Mesendoderm (in vitro differentiated cells): ENCODE measurements at places on chromosomes 11 and 22.

DNA sequence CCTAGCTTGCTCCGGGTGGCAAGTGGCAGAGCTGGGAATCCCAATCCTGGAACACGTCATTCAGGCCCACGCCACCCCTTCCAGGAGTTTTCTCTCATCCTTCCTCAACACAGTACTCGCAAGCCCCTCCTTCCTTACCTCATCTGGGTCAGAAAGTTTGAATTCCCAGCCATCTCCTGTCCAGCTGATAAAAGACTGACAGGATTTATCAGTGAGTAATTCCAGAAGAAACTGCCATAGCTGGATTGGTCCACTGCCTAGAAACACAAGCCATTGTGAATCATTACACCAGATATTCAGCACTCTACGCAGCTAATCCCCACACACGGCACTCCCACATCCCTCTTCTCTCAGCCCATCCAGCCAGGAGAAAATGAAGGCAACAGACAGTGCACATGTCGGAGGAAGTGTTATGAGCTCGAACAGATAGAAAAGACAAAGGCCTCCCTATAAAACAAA lies 124.0 kb downstream of the ETS1 start:
- DNase-seq = peak; percentile 85

DNA sequence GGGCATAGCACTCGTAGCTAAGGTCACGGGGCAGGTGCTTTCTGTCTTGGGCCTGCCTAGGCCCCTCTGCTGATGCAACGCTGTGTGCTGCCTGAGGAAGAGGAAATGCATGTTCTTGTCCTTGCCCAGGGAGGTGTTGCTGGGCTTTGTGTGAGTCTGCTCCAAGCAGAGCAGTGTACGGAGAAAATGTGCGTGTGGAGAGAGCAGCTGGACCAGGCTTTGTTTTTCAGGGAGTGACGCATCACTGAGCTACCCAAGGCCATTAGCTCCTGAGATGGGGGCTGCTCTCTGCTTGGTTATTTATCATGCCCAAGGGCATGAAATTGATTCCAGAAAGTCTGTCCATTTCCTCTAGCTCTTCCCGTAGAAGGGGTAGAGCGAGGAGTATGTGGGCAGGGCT lies 82.9 kb upstream of the THY1 start:
- DNase-seq = no peak

GRCh38 chr11:32032478-32032877 lies 58.4 kb upstream of the RCN1 start:
- no peak for DNase-seq

- peak; percentile 36 for DNase-seq
Observed at GRCh38 chr11:61021661-61022212, 50.3 kb downstream of the CD6 start.

GRCh38 chr11:80350541-80350940 lies 909.7 kb upstream of the TENM4 start:
- DNase-seq = no peak

DNA sequence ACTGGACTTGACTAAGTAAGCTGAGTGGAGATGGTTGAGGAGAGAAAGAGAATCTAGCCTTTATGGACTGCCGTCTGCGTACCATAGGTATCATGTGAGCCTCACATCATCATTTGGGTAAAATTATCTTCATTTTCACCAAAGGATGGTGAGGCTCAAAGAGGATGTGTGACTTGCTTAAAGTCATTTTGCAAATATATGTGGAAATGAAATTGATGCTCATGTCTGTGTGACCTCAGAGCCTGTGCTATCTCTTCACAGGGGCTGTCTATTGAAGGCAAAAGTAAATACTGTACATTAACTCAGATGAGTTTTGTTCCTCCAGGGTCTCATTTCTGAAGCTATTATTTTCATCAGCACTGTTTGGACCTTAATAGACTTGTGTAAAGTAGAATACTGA lies 83.3 kb upstream of the ALKBH3 start:
- DNase-seq = no peak

DNA sequence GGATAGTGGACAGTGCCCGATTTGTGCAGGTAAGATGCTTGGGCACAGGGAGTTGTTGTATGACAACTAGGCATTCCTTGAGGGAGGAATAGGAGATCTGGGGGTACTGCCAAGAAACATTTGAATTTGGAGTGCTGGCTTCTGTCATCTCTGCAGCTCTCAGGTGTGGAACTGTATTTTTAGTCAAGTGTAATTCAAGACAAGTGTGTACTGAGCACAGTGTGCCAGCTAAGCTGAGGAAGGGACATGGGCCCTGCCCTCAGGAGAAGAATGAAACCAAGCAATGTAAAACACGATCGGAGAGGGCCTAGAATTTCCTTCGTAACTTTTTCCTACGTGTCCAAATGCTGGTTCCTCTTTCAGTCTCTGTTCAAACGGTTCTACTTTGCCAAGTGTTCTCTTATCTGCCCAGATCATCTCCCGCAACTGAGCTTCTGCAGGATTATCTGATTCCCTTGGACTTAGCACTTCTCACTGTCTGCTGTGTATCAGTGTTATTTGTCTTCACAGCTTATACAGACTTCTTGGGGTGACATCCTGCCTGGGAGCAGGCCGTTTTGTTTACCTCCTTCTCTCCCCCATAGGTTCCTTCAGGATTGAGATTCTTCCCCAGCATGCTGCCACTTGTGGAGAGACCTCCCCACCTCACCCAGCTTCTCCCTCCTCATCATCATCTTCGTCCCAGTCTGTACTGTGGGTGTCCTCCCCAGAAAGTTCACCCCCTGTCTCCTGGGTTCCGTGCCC lies 27.6 kb downstream of the ART5 start:
- DNase-seq = peak; percentile 66

GRCh38 chr11:1639666-1640065 lies 10.1 kb downstream of the KRTAP5-5 start:
- no peak for DNase-seq

DNA sequence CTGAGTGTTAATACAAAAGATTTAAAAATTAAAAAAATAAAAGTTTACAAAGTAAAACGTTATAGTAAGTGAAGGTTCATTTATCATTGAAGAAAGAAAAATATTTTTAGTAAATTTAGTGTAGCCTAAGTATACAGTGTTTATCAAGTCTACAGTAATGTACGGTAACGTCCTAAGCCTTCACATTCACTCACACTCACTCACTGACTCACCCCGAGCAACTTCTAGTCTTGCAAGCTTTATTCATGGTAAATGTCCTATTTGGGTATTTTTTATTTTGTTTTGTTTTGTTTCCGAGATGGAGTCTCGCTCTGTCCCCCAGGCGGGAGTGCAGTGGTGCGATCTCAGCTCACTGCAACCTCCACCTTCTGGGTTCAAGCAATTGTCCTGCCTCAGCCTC lies 8.8 kb downstream of the CASTOR1 start:
- no peak for DNase-seq

DNA sequence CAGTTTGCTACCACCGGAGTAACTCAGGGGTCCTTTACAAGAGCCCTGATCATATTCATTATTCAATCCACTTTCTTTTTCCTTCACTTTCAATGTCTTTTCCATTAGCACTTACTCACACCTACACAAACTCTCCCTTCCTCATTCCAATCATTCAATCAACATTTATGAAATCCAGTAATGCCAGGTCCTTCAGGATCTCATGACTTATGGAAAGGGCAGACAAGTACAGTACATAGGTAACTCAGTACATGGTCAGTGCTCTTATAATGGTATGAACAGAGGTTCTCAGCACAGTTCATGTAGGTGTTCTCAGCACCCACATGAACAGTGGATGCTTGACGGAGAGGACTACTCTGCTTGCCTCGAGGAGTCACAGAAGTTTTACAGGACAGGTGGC lies 106.6 kb downstream of the USP35 start:
- no peak for DNase-seq

- DNase-seq = no peak
Observed at GRCh38 chr11:12534549-12534948, 139.7 kb upstream of the TEAD1 start.
